ENCODE measurements at places on chromosomes 4 and X. TPM values are rescaled to one million over a fixed set of nuclear protein-coding genes. Genes with fewer than 3 reads are reported as not detected.

DNA sequence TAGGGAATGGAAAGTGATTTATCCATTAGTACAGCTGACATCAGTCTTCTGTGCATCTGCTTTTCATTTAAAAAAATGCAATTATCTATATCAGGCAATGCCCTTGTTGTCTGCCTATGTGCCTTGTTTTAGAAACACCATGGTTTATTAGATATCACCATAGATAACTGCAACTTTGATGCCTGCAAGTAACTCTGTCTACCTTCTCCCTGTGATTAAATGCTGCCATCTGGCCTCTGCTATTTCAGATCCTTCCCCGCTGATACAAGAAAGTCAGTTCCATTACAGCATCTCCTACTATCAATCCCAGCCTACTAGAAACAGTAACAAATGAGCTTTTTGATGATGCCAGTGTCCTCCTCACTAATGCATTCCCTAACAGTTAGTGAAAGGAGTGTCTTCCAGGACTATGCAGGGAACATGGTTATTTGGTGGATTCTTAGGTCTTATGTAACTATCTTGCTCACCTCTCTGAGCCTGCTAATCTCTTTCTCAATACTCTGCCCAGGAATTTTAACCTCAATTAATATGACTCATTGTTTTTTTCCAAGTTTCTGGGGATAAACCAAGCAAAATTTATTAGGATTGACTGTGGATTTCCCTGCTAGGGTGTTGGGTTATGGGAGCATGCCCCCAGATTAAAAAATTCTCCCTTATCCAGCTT is 444.9 kb downstream of the RAPGEF2 start:
- H3K36me3 ChIP-seq: no peaks in the 10 kb centered on the region
- H3K27ac ChIP-seq: no peak overlapping the region

DNA sequence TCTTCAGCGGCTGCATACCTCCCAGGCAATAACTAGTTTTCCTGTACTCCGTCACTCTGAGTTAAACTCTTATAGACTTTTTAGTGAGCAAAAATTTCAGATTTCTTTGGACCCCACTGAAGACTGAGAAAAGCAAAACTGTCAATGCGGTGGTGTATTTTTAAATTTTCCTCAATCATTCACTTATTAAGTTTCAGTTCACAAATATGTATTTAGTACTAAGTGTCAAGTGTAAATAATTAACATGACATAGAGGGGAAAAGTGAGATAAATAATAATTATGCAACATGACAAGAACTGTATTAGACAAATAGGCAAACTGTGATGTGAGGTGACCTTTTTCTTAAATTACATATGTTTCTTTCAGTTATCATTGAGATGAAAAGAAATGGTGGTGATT is 124.4 kb downstream of the NAF1 start:
- H3K27ac ChIP-seq: no peak overlapping the region
- H3K36me3 ChIP-seq: no peaks in the 10 kb centered on the region
- H3K4me1 ChIP-seq: no peaks in the 10 kb centered on the region
- peaks cover 6% of the 10 kb centered on the region for H3K27me3 ChIP-seq
- no peak for DNase-seq
- no peak overlapping the region for H3K4me3 ChIP-seq

The GABRQ gene
- total RNA-seq: not detected

The IL9R gene
- total RNA-seq: 5.3 TPM

DNA sequence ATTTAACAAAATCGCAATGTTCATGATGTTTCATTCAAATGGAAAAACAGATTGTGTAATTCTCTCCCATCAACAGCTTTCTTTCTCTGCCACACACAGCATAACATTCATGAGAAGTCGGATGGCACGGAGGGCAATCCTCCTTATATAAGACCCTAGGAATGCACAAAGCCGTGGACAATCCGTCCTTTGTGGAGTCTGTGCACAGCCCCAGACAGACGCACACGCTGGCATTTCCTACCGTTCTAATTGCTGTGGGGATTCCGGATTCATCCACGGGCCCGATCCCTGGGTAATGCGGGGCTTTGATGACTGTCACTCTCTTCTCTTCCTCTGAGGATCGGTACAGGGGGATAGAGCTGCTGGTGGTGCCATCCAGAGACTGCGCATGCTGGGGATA is 121.9 kb upstream of the PDLIM3 start:
- no peak overlapping the region for H3K4me3 ChIP-seq
- no peaks in the 10 kb centered on the region for H3K4me1 ChIP-seq
- no peaks in the 10 kb centered on the region for H3K27me3 ChIP-seq
- DNase-seq: no peak
- H3K36me3 ChIP-seq: no peaks in the 10 kb centered on the region
- no peak overlapping the region for H3K27ac ChIP-seq
